ENCODE measurements at places on chromosomes 2 and 18.

- no peak for DNase-seq
Observed at GRCh38 chr2:77813599-77813998, 291.4 kb upstream of the LRRTM4 start.

DNA sequence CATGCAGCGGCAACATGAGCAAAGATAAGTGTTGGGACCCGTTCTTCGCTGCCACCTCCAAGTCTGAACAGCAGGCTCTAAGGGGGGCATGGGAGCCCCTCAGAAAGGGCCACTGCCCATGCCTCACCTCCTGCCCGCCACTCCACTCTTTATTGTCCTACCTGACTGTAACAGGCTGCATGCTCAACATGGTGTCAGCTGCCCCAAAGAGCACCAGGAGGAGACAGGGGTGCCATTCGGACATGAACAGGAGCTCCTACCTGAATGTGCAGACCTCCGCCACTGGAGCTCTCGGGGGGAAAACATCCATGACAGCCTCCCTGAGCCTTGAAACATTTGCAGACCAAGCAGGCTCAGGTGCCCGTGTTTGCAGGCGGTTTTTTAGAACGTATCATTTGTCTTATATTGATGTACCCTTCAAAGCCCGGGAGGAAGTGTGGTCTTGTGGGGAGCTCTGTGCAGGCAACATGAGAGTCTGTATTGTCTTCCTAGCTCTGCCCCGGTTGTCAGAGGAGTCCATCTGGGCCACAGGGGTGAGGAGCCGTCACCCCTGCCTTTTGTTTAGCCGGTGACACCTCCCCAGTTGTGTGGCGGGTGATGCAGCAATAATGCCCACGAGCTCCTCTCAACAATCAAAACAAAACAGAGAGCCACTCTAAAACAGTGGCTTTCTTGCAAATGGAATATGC, 35.1 kb upstream of the CD8A start:
- no peak for DNase-seq

GRCh38 chr2:23385748-23386338, 864 bp downstream of the KLHL29 start:
- no peak for DNase-seq

DNA sequence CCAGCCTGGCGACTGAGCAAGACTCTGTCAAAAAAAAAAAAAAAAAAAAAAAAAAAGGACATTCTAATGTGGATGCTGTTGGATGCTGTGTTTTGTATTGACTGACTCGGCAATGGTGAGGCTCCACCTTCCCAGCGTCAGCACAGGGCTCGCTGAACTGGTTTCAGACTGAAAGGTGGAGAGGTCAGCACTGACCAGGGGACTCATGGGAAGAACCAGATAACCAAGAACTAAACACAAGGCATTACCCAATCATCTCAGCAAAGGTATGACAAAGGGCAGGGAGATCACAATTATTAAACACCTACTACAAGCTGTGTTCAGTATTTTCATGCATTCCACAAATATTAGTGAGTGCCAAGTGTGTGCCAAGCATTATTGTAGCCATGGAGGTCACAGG, 103.2 kb downstream of the LRATD1 start:
- no peak for DNase-seq

DNA sequence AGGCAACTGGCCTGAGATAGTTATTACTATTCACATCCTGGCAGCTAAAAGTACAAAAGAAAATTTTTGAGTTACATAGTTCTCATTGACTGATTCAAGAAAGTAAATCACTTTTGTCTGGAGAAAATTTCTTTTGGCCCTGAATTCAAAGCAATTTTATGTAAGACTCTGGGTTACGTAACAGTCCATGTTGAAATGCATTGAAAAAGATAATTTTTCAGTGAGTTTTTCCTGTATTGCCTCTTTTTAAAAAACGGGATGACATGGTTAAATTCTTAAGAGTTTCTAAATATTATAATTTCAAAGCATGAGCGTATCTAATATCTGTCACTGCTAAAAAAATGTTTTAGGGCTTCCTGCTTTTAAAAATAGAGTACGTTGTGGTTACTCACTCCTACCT, 72.7 kb downstream of the ANKRD12 start:
- no peak for DNase-seq

DNA sequence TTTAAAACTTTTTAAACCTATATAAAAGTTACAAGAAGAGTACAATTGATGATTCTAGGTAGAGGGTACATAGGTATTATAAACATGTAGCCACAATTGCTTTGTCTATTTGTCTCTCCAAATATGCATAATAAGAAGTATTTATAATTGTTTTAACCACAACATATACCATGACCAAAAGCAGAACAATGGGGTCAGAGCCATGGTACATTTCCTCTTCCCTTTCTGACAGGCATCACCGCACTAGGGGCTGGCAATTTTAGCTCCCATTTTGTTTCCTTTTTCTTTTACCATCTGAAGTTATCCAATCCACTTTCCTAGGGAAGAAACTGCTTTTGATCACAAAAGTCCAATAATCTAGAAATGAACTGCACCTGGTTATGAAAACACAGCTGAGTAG, 49.3 kb downstream of the TMX3 start:
- no peak for DNase-seq

- DNase-seq, result no peak
Observed at GRCh38 chr18:40911041-40911440, 1044.0 kb upstream of the PIK3C3 start.

DNA sequence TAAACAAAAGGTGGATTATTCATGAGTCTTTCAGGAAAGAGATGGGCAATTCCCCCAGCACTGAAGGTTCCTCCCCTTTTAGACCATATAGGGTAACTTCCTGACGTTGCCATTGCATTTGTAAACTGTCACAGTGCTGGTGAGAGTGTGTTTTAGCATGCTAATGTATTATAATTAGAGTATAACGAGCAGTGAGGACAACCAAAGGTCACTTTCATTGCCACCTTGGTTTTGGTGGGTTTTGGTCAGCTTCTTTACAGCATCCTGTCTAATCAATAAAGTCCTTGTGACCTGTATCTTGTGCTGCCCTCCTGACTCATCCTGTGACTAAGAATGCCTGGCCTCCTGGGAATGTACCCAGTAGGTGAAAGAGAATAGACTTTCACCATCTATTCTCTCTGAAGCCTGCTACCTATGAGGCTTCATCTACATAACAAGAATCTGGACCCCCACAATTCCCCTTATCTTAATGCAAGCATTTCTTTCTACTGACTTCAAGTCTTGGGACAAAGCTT, 148.7 kb downstream of the CABLES1 start:
- DNase-seq, result no peak

DNA sequence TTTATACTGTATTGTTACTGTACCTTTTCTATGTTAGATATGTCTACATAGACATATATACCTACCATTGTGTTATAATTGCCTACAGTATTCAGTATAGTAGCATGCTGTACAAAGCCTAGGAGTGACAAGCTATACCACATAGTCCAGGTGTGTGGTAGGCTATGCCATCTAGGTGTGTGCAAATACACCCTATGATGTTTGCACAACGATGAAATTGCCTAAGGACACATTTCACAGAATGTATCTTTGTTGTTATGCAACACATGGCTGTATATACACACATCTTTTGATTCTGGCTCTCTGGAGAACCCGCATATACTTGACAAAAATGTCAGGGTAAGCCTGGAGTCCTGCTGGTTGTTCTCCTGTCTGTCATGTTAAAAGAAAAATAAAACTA, 85.1 kb downstream of the BCL2L11 start:
- no peak for DNase-seq

DNA sequence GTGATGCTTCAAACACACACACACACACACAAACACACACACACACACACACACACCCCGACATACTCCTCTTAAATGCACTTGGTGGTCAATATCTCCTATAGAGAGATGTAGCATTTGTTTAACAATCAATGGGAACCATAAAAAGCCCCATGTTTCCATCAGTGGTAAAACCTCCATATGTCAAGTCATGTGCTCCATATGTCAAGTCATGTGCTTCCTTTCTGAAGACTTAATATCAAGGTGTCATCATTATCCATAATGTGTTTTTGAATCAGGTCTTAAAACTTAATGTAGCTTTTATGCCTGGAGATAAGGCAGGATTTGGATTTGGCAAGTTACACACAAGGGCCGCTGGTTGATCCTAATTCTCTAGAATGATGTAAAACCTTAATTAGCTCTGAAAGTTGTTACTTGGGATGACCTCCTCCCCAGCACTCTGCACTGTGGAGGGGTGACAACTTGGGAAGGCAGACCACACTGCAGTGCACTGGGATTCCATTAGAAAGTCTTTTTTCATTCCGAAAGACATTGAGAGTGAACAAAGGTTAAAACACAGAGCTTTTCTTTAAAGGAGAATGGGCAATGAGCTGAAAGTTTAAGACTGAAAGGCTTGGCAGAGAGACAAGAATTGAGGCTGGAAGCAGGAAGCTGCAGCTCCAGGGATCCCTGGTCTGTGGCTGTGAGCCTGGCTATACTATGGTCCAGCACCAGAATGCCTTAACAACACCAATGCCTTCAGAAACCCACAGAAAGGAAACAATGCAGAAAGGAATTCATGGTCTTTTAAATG, 26.4 kb downstream of the ALK start:
- DNase-seq, result no peak

DNA sequence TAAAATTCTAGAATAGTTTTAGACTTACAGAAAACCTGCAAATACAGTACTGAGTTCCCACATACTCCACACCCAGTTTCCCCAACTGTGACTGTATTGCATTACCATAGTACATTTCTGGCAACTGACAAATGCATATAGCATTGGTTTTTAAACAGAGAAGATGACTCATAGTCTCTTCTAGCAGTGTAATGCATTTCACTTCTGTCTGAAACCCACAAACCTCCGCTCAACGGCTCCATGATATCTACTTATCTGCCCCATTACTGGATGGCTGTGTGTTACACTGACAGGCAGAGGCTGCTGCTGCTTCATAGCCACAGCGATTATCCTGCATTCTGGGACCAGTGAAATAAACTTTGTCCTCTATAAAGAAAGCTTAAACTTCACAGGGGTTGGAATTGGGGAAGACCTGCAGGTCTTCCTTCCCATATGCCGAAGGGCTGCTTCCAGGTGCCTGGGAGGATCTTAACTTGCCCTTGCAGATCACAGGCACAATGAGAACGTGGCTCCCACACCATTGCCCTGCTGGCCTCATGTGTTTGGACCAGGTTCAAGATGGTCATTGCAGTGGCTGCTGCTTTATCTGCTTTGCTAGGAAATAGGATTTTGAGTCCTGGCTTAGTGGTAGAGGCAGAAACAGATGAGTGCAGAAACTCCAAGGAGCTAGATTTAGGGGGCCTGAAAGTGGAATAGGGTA, 742.6 kb upstream of the HS6ST1 start:
- DNase-seq, result no peak

DNA sequence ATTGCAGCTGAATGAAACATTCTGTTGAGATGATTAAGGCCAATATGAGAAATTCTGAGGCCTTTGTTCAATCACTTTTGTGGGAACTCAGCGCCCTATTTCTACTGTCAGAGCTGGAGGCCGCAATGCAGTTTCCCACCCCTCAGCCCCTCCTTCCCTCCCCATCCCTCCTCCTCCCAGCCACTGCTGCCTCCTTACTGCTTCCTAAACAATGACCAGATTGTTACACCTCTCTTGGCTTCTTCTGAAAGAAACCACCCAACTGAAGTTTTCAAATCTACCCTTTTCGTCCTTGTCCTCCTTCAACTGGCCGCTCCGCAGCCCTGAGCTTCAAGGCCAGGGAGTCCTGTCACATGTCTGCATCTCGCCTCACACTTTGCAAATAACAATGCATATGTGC, 36.7 kb upstream of the MAPK4 start:
- no peak for DNase-seq

DNA sequence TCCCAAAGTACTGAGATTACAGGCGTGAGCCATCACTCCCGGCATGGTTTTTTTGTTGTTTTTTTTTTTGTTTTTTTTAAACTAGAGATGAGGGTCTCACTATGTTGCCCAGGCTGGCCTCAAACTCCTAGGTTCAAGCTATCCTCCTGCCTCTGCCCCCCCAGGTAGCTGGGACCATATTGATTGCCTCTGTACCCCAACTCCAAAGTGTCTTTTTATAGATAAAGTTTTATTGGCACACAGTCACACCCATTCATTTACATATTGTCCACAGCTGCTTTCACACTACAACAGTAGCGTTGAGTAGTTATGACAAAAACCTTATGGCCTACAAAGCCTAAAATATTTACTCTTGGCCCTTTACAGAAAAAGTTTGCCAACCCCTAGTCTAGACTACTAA, 45.2 kb upstream of the SP5 start:
- DNase-seq, result no peak

DNA sequence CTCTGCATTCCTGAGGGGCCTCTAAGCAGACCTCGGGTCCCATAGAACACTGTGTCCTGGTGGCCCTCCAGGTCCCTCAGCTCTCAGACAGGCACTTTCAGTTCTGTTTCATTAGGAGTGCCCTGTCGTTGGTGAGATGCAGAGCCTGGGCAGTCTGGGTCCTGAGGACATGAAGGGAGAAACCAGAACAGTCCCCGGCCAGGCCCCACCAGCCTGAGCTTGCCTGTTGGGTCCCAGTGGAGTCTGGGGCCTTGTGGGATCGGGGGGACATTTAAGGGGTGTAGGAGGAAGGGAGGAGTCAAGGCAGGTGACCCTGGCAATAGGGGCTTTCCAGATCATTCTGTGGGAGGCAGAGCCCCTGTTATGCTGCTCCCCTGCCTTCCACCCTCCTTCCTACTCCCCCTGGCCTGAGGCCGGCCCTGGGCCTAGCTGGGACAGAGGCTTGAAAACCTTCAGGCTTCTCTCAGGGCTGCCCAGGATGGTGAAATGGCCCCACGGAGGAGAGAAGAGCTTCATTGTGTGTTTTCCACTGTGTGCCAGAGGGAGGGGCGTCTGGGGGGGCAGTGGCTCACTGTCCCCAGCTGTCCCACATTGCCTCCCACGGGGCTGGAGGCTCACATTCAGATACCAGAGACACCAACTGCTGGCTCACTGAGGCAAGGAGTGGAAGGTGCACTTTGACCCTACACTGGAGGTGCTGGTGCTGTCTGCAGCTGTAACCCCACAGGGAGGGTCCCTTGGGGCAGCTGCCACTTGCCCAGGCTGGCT, 26.6 kb upstream of the CATIP start:
- DNase-seq, result no peak

GRCh38 chr2:239245107-239245506, 155.7 kb downstream of the HDAC4 start:
- DNase-seq, result no peak

DNA sequence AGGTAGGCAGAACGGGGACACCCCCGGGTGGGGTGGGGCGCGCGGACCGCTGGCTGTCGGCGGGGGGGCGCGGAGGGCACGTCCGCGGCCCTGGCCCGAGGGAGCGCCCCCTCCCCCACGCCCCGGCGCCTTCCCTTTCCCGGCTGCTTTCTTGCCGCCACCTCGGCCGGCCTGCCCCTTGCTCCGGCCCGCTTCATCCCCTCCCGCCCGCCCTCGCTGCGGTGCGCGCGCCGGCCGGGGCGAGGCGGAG, 443 bp downstream of the VAPA start:
- DNase-seq, result no peak

GRCh38 chr2:48722391-48722790, 33.1 kb downstream of the LHCGR start:
- DNase-seq, result no peak

- no peak for DNase-seq
Observed at GRCh38 chr18:9405130-9405529, 70.2 kb upstream of the RALBP1 start.

GRCh38 chr2:16840496-16841172, 175.0 kb upstream of the CYRIA start:
- DNase-seq, result no peak

All from psoas muscle (tissue), 8 donors.